NCI-H2081 (cell line): ENCODE measurements at places on chromosomes 2 and 18.

GRCh38 chr18:78679031-78679430 is 300.6 kb upstream of the SALL3 start:
- no peak for DNase-seq

DNA sequence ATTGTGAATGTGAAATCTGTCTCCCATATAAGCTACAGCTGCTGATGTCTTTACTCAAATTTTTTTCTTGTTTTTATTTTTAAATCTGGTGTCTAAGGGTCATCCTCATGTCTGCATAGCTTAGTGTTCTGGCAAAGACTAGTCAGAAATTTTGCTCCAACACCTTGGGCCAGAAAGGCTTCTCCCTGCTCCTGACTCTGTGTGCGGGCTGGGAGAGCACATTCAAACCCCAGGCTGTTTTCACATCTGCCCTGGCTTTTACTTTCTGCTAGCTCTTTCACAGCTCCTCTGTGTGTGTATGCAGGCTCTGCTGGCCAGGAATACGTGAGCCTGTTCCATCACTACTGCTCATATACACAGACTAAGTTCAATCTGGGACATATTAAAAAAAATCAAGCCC is 102.9 kb upstream of the RIOK3 start:
- DNase-seq: no peak

- DNase-seq: no peak
Observed at GRCh38 chr2:198059800-198060199, 255.4 kb downstream of the PLCL1 start.

GRCh38 chr2:120261387-120262006 is 8.8 kb downstream of the RALB start:
- DNase-seq: no peak

DNA sequence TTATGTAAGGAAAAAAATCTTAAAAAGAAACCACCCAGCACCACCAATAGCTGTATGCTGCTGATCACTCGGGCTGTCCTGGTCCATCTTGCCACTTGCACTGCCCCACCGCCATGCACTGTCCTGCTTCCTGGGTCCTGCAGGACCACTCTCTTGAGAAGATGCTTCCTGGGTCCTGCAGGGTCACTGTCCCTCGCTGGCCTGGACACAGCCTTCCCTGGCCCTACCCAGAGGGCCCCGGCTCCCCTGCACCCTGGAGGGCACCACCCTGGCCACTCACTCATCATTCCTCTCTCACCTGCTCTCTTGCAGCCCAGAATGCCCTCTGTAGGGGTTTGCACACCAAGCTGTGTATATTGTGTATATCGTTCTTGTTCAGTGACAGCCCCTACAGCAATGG is 2.4 kb upstream of the OTOS start:
- no peak for DNase-seq

- DNase-seq: no peak
Observed at GRCh38 chr2:195486520-195486919, 170.5 kb upstream of the SLC39A10 start.

GRCh38 chr2:16093639-16094529 is 153.5 kb downstream of the MYCN start:
- no peak for DNase-seq

DNA sequence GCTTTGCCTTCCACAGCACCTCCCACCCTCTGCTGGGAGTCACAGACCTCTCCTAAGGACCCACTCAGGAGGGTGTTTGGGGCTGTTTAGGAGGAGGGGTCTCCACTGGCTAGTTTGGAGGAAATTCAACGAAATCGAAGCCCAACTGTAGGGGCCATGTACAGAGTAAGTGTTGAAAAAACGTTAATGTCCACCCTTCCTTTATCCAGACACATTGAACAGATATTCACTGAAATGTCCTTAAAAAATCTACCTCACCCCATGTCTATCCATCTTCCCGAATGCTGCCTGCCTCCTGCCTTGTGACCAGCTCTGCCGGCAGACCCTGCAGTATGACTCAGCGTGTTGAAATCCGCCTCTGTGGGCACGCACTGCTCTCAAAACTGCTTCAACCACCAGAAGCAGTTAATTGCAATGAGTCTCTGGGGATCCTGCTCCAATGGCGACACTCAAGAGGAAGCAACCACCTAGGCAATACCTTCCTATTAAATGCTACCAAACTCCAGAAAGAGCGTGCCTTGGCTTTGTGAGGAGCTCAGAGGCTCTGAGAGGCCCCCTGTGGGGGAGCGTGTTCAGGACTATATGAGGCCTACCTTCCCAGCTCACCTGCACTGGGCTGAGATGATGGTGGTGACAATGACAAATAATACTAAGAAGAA is 61.4 kb upstream of the RTN4 start:
- peak; percentile 15 for DNase-seq

DNA sequence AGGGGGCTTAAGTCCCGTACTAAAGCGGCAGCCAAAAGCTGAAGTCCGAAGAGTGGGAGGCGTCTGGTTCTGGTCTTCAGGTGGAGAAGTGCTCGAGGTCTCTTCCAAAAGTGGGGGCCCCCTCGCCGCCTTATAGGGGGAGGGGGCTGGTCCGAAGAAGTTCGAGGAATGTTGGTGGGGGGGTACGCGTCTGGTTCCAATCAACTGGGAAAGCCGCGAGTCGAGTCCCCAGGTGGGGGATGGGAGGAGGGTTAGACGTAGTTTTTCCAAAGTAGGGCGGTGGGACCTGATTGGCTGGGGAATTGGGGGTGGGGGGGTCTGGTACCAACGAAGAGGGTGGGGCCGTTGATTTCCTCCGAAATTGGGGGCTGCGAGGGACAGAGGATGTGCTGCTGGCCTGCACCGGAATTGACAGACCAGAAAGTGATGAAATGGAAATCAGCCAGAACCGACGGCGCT is 594 bp downstream of the ITM2C start:
- DNase-seq: no peak

DNA sequence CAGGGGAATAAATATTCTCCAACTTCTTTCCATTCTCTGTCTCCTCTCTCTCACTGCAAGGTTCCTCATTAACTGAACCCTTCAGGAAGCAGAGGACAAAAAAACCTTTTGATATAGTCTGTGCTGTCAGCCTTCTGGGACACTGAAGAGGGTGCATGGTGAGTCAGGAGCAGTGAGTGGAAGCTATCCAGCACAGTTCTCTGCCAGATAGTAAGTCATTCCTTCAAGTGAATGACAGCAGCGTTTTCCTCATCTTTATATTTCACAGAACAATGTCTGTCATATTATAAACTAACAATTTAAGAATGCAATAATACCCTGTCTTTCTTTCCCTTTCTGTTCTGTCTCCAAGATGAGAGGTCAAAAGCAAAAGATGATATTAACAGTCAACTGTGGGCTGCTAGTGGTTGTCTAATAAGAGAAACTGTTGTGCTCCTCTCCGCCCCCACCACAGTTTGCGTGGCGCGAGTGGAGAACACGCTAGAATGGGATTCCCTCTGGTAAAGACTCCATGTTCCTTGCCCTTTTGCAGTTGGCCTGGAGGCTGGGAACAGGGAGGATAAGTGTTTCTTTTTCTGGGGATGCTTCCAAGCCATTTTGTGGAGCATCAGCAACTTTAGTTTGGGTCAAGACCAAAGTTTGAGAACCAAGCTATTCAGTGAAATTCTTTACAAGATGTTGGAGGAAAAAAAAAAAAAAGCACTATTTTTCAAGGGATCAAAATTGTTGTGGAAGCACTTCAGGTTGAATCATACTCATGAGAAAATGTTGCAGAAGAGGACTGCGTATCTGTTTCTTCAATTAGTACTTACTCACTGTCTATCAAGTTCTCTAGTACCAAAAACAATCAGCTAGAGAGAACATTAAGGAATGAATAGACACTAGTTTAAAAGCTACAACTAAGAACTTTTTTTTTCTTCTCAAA is 430.2 kb downstream of the SETBP1 start:
- no peak for DNase-seq

- no peak for DNase-seq
Observed at GRCh38 chr2:128485761-128486639, 167.3 kb upstream of the HS6ST1 start.

- DNase-seq: no peak
Observed at GRCh38 chr2:30417253-30417652, 29.8 kb upstream of the LCLAT1 start.

DNA sequence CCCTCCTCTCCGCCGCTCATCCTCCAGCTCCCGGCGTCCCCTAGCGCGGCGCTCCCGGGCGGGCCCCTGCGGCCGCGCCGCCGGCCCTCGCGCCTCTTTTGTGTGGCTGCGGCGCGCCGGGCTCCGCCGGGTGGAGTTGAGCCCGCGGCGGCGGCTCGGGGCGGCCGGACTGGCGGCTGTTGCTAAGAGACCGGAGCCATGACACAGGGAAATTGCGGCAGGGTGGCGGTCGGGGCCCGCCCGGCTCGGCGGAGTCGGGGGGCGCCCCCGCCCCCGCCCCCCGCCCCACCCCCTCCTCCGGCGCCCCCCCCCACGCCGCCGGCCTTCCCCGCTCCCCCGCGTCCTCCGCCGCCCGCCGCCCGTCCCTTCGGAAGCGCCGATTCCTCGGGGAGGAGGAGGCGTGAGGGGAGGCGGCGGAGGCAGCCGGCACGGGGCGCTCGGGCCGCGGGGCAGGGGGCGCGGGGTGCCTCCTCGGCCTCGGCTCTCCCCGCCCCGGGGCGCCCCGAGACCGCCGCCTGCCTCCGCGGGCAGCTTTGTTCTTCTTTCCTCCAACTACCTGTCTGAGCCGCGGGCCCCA is at the start of gene TMEM200C:
Gene TMEM200C, minus strand, starts transcription at position 224 of the 577 bp plus-strand sequence. CDS start 3,459 bp downstream, outside the sequence.
- DNase-seq: peak; percentile 55

DNA sequence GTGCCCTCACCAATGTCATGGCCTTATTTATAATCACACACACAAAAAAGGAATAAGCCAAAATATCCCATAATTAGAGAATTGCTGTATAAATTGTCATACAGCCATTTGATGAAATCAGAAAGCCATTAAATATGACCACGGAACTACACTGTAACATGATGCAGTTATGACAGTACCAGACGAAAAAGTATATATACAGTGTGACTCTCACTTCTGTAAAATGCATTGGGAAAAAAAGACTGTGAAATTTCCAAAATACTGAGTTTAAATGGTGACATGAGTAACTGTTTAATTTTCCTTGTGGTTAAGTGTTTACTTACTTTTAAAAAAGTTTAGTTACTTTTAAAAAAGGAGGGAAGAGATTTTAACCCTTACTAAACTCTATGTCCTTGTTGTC is 25.4 kb downstream of the UXS1 start:
- DNase-seq: no peak

- no peak for DNase-seq
Observed at GRCh38 chr2:99936065-99936464, 206.3 kb downstream of the AFF3 start.
